ENCODE measurements at places on chromosomes 3 and 15.

GRCh38 chr15:80003934-80004472 lies 33.0 kb upstream of the BCL2A1 start:
- no peak for DNase-seq

DNA sequence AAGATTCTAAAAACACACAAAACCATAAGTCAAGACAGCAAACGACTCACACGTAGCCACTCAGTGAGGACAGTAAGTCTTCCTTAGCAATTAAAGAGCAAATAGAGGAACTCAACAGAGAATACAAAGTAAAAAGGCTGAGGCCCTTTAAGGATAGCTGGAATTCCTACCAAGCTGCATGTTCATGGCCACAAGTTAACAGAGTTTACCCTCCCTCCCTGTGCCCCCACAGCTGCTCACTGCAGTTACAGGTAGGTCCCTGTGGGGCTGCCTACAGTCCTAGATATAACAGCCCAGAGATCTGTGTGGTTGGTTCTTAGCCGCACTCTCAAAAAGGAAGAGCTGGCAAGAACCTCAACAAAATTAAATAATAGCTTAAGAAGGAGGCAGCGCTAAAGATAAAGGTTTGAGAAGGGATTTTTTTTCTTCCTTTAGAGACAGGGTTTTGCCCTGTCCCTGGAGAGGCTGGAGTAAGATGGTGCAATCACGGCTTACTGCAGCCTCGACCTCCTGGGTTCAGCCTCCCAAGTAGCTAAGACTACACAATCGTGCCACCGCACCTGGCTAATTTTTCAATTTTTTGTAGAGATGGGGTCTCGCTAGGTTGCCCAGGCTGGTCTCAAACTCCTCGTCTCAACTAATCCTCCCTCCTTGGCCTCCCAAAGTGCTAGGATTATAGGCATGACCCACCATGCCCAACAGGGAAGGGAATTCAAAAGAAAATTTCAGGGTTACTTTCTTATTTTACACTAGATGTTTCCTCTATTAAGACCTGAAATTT lies 19.3 kb downstream of the SFMBT1 start:
- no peak for DNase-seq

- DNase-seq, result no peak
Measured at GRCh38 chr3:25156626-25157025, 271.4 kb upstream of the RARB start.

DNA sequence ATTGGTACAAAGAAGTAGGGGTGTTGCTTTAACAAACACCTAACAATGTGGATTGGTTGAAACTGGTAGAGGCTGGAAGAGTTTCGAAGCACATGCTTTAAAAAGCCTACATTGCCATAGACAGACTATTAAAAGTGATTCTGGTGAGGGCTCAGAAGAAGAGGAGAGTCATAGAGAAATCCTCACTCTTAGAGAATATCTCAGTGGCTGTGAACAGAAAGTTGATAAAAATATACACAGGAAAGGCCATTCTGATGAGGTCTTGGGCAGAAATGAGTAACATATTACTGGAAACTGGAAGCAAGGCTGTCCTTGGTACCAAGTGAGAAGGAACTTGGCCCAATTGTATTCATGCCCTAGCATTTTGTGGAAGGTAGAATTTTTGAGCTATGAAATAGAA lies 173.7 kb upstream of the CRBN start:
- no peak for DNase-seq

DNA sequence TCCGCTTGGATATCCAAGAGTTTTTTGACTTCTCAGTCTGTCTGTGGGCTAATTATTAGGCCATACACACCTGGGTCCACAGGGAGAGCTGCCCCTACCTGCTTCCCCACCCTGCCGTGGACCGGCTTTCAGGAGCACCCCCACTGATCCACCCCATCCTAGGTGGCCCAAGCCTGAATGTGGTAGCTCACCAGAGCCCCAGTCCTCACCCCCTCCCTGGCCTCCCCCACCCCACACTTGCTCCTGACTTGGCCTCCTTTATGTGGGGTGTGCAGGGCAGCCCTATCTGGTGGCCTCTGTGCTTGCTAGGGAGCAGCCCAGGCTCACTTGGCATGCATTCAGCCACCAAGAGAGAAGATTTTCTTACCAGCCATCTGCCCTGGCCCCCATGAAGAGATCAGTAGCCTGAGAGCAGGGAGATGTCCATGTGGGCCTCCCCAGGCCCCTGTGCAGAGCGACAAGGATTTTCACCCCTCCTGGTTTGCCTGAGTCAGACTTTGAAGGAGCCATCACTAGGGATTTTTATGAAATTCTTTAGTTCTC lies 11.2 kb downstream of the LRRK1 start:
- DNase-seq, result no peak

- DNase-seq, result no peak
Measured at GRCh38 chr3:157282261-157283191, 122.6 kb upstream of the CCNL1 start.
